ENCODE measurements at places on chromosomes 5 and 9. TPM values are rescaled to one million over a fixed set of nuclear protein-coding genes. Genes with fewer than 3 reads are reported as not detected.

Gene FAM151B
- total RNA-seq: 2.4 TPM

Gene SLC1A3
- 195 TPM for total RNA-seq

Gene CD74
- total RNA-seq: 49.6 TPM

Gene RLN2
- 1.9 TPM for total RNA-seq

Gene ACOT12
- total RNA-seq: 1.4 TPM

Gene UBAP1
- 33.2 TPM for total RNA-seq

Gene CDH6
- total RNA-seq: 16.0 TPM

Gene CD274
- 0.67 TPM for total RNA-seq

Gene TMEM174
- total RNA-seq: not detected

Gene ROR2
- 0.95 TPM for total RNA-seq

Gene TAF1L
- total RNA-seq: not detected

Gene ASS1
- total RNA-seq: 76.9 TPM

Gene TMEM252
- total RNA-seq: not detected

Gene PTGS1
- total RNA-seq: 0.19 TPM

Gene FCN2
- not detected for total RNA-seq

Gene QRFP
- total RNA-seq: not detected

Gene RETREG1
- total RNA-seq: 14.1 TPM

Gene FIBCD1
- total RNA-seq: not detected

Gene CDKN2B-AS1
- 1.2 TPM for total RNA-seq

Gene NTNG2
- total RNA-seq: not detected

All from Caco-2 (cell line).